ENCODE measurements at places on chromosomes 1 and 21.

DNA sequence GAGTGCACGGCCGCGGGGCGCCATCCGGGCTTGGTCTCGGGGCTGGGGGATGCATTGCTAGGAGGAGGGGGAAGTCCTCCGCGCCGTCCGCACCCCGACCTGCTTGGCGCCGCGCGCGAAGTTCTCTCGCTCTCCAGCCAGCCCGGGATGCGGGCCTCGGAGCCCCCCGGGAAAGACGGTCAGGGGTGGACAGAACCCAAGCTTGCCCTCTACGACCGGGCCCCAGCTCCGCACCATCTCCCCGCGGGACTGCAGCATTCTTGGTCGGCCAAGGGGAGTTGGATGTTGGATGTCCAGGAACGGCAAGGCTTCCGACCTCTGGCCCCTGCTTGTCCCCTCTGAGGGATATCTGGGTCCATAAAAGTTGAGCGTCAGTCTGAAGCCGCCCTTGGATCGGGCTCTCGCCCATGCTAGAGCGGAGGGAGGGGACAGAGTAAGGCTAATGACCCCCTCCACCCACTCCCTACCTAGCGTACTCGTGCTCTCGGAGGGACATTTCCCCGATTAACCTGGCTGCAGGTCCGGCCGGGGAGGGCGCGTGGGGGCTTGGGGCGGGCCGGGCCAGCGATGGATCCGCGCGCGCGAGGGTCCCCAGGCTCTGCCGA is 522 bp downstream of the DISP3 start:
- no peak for DNase-seq

DNA sequence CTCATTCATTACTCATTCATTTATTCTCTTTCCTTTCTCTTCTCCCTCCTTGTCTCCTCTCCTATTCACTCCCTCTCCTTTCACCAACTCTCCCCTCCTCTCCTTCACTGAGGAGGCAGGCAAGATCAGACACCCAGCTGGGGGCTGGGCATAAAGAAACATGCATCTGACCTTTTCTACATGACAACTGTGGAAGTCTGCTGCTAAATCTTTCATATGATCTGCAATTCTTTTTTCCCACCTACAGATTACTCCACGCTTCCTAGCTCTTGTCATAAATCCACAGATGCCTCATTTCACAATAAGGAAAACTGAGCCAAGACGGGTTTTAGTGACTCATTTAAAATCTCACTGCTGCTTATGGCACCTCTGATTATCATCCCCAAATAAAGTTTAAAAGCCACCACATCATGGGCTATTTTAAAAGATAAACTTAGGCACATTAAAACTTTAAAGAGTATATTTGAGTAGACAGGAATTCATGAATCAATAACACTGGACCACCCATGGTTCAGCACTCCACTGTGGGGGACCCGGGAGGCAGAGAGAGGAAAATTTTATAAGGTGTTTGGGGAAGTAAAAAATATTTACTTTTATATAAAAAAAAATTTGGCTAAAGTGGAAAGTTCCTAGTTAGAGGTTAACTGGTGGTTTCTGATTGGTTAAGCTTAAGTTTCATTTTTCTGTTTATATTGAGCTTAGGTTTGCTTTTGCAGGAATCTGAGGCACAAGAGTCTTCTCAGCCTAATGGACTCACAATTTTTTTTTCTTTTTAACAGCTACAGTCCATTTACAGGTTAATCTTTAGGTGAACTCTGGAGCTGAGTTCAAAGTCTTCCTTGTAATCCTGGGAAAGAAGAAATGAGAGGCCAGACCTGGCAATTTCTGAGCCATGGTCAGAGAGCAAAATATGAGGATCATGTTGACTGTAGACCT is 55.8 kb upstream of the DNAH14 start:
- DNase-seq = no peak

DNA sequence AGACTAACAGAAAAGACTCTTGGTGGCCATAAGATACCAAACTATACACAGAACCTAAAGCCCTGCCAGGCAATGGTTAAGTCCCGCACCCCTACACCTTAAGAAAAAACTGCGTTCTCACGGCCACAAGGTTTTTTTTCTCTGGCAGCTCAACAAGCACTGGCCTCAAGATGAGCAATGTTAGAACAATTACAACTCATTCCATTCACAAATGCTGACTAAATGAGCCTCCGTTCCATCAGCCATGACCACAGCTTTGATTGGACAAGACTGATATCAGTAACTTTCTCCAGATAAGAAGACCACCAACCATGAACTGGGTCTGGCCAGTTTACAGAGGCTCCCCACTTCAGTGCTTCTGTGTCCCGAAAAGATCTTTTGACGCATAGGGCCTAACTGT is 31.9 kb downstream of the SEC16B start:
- no peak for DNase-seq

GRCh38 chr1:243931957-243932356 is 81.9 kb upstream of the AKT3 start:
- no peak for DNase-seq

DNA sequence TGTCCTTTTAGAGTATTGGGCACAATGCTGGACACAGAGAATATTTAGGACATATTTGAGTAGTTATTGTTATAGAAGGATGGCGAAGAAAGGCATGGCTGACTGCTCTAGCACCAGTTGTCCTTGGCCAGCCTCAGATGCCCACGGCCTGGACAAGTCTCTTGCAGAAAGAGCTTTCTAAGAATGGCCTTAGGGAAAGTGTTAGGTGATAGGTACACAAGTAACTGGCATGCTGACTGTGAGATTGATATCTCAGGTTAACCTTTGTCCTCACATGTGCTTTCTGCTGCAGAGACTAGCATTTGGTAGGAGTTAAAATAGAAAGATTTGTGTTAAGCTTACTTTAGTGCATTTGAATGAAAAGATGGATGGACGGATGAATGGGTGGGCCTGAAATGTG is 10.1 kb downstream of the SFT2D2 start:
- no peak for DNase-seq

DNA sequence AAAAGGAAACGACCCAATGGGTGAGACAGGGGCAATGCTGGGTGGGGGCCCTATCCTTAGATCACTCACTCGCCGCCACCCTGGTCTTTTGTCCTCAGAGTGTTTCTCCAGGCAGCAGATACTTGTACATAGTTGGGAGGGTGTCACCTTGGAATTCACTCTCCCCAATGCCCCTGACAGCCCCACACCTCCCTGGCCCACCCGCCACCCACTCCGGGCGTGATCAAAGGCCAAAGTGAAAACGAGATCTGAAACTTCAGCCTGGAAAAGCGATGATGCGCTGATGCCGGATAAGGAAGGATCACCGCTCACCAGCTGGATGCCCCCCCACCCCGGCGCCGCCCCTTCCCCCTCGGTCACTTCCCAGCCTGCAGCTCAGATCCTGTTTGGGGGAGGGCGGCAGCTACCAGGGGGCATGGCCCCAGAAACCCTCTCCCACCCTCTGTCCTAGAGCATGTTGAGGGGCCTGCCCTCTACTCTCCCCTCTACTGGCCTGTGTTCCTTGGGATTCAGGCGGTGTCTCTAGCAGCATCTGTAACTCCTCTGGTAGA is 33.6 kb upstream of the CASZ1 start:
- DNase-seq = no peak

GRCh38 chr1:228976316-228976715 is 241.0 kb downstream of the RHOU start:
- DNase-seq = no peak

GRCh38 chr1:160082487-160082886 is 1.1 kb downstream of the KCNJ9 start:
- DNase-seq = no peak

GRCh38 chr1:245960171-245960570 is 546.9 kb downstream of the SMYD3 start:
- no peak for DNase-seq

DNA sequence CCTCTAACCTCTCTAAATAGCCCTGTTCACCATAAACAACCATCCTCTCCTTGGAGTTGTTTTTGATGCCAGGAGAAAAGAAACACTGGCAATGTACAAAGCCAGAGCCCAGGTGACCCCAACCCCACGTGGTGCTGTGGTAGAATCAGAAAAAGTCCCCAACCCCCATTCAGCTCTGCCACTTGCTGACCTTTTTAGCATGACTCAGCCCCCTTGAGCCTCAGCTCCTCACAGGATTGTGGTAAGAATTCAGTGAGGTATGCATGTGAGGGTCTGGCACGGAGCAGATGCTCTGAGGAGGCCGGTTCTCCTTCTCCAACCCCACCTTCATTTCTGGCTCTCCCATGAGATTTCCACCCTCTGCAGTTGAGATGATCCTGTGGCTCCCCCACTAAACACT is 11.1 kb upstream of the CHI3L1 start:
- DNase-seq = no peak

- DNase-seq = no peak
These were observed 856.3 kb upstream of the B3GALT2 start for GRCh38 chr1:194042736-194043135.

- DNase-seq = no peak
These were observed 22.2 kb upstream of the GBP1 start for GRCh38 chr1:89087241-89087640.

DNA sequence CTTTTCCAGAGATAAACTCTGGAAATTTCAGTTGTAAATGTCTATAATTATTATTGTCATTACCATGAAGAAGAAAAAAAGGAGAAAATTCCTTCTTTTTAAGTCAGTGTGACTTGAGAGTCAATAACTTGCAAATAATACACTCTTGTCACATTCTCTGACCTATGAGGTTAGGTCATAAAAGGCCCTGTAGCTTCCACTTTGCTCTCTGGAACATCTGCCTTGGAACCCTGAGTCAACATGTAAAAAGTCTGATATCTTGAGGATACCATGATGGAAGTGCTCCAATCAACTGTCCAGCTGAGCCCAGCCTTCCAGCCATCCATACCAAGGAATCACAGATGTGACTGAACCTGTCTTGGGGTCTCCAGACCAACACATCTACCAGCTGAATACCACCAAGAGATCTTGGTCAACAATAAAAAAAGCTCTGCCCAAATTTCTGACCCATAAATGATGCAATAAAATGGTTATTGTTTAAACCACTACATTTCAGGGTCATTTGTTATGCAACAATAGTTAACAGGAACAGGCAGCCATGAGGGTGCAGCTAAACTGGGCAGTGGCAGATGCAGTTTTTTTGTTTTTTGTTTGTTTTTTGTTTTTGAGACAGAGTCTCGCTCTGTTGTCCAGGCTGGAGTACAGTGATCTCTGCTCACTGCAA is 10.3 kb downstream of the DMRTA2 start:
- DNase-seq = no peak

DNA sequence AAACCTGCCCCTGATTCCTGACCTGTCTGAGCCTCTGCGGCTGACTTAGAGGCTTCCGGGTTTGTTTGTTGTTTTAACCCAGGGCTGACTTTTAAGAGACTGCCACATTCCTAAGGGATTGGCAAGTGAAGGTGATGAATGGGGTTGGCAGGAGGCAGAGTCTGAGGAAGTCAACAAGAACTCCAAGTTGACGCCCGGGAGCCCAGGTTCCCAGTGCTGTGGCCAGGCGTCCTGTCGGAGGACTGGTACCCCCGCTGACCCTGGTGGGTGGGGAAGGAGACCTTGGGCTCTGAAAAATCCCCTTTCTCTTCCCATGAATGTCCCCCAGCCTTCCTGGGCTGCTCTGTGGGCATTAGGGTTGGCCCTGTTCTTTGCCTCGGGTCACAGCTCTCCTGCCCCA is 19.7 kb upstream of the EPS8L3 start:
- no peak for DNase-seq

DNA sequence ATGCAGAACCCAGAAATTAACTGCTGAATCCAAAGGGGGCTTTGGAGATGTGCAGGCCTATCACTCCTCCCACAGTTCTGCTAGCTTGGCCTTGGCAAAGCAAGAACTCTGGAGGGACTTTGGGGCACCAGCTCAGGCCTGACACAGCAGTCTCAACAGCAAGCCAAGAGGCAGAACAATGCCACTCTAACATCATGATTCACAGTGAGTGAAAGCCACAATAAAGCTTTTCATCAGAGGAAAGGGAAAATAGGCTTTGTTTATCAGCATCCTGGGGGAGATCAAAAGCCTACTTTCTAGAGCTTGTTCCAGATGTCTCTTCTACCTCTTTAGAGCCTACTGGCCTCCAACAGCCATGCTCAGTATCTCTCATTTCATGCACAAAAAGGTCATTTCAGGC is 283.4 kb downstream of the KCNH1 start:
- DNase-seq = no peak

DNA sequence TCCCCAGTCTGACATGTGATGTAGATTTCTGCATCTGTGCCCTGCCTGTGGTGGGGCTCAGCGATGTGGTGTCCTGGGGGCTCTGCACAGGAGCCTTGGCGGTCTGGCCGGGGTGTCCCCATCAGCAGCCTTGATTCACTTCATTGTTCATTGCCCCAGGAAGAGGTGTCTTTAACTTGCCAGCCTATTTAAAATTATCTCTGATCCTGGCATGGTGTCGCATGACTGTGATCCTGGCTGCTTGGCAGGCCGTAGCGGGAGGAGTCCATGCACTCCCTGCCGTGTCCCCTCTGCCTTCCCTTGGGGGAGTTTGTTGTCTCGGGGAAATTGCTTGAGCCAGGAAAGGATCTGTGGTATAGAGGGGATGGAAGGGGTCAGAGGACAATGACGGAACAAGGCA is 59.9 kb downstream of the TRIM11 start:
- DNase-seq = no peak

- DNase-seq = peak; percentile 53
These were observed 17.4 kb upstream of the IFNAR2 start for GRCh38 chr21:33212159-33212851.

- DNase-seq = no peak
These were observed 19.8 kb upstream of the UCK2 start for GRCh38 chr1:165807613-165808012.

GRCh38 chr1:14817223-14818170 is 219.0 kb downstream of the KAZN start:
- DNase-seq = no peak

DNA sequence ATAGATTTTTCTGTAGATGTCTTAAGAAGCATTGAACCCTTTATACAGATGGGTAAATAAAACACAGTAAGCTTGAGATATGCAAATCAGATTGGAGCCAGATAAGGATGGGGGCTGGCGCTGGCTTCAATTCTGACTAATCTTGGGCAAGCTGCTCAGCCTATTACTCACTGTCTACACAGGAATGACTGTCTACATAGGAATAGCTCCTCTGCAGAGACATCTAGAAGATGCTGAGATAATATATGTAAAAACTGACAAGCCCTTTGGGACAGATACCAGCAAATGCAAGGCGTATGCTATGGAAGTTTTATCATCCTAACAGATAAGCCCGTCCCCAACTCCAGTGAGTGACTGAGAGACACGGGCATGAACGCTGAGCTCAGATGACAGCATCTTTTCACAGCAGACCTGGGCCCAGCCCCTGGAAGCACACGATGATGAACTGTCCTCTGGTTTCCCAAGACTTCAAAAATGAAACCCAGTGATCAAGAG is 1.7 kb downstream of the CLDN14 start:
- DNase-seq = no peak

GRCh38 chr1:241213139-241213538 is 143.9 kb downstream of the RGS7 start:
- DNase-seq = no peak

GRCh38 chr1:110050602-110051261 is 16.3 kb downstream of the STRIP1 start:
- DNase-seq = no peak

Data from MM.1S (cell line).